ENCODE measurements at places on chromosomes 3 and 15.

- DNase-seq = no peak
These were observed 49.1 kb downstream of the TRANK1 start for GRCh38 chr3:36895496-36896409.

DNA sequence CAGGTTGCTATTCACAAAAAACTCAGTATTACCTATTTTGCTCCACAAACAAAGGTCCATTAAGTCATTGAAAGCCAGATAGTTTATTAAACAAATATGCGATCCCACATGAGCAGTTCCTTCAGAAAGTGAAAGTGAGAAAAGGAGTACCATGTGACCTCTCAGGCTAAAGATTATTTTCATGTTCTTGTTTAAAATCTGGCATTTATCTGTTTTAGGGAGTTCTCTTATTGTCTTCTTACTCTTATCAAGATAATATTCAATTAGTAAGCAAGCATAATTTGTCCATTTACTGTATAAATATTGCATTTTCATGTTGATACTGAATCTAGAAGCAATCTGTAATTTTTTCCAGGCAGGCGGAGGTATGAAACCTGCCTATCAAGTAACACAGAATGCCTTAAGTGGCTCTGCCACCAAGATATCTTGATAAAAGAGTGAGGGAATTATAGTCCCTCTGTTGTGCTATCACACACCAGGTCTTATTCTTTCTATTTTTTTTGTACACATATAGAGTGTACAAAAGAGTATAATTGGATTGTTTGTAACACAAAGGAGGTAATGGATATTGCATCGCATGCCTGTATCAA, 20.1 kb upstream of the PLSCR5 start:
- DNase-seq = no peak

- DNase-seq = no peak
These were observed 67.6 kb downstream of the FNDC3B start for GRCh38 chr3:172106989-172107388.

DNA sequence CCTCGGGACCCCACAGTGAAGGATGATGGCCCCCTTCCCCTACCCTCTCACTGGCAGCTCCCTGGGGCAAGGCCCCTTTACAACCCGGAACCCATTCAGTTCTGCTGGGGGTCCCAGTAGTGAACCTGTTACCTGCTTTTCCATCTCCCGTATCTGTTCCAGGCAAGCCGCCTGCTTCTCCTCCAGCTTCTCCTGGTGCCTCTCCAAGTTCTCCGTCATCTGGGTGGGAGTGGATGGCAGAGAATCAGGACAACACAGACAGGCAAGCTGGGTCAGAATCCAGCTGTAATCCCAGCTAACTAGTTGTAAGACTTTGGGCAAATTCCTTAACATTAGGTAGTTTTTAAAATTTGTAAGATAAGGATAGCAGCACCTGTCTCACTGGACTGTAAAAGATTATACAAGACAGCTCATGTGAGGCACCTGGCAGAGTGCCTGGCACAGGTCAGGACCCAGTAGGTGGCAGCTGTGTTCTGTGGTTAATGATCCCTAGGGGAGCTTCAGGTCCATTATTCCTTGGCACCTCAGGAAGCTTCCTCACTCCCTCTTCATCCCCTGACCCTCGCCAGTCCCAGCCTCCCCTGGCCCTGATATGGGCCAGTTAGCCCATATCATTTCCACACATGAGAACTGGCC, 6.4 kb upstream of the ANKRD63 start:
- DNase-seq = no peak

DNA sequence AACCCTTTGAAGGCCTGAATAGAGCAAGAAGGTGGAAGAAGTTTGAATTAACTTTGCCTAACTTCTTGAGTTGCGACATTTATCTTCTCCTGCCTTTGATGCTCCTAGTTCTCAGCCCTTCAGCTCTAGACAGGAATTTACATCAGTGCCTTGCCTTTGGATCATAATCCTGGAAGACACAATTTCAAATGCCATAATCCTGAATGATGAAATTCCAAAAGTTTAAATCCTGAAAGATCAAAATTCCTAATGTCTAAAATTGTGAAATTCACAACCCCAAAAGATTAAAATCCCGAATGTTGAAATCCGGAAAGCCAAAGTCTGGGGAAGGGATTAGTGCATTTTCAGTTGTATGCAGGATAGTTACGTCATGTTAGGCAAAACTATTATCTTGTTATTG, 166.6 kb upstream of the PDZRN3 start:
- no peak for DNase-seq

GRCh38 chr3:40843851-40844548, 319.2 kb downstream of the ZNF621 start:
- DNase-seq = no peak

Data from activated naive CD4-positive, alpha-beta T cell (primary cell).